Stimulated activated CD4-positive, alpha-beta T cell treated with anti-CD3 and anti-CD28 coated beads, Interleukin-2, amount 100 ng/mL, for 4 hours (primary cell): ENCODE measurements at places on chromosomes 4 and X.

DNA sequence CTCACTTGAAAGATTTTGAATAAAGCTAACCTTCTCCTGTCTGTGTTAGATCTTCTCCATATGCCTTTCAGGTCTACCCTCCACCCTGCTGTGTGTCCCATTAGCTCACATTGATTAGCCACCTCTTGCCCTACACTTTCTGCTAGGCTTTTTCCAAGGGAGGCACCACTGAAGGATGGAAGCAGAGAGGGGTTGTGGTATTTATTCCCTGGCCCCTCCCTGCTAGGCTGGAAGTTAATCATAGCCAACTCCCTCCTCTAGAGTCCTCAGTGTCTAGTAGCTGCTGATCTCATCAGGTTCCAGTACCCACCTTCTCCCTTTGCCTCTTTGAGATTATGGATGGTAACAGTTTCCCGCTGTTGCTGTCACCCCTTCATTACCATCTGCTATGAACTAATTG lies 8.9 kb upstream of the SMIM43 start:
- DNase-seq, result no peak

- no peak for DNase-seq
Measured at GRCh38 chr4:142406499-142406835, 439.6 kb downstream of the INPP4B start.

GRCh38 chr4:155407480-155407879 lies 30.7 kb upstream of the MAP9 start:
- no peak for DNase-seq

- DNase-seq, result no peak
Measured at GRCh38 chr4:106914223-106914622, 121.9 kb downstream of the DKK2 start.

- DNase-seq, result no peak
Measured at GRCh38 chr4:101218894-101219293, 128.4 kb downstream of the PPP3CA start.

GRCh38 chrX:30863974-30864373 lies 25.1 kb downstream of the TAB3 start:
- no peak for DNase-seq

- DNase-seq, result no peak
Measured at GRCh38 chr4:55560096-55560495, 13.4 kb upstream of the CLOCK start.

DNA sequence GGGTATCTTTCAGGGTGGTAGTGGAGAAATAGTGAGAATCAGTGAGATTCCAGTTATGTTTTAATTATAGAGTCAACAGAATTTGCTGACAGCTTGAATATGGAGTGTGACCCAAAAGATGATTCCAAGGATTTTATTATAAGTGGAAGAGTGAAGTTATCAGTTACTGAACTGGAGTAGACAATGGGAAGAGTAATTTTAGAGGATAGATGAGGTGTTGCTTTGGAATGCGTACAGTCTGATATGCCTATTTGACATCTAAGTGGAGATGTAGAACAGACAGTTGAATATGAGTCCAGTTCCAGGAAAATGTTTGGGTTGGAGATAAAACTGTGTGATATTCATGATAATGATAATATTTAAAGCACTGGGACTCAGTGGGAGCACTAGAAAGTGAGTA lies 174.2 kb downstream of the MAPK10 start:
- DNase-seq, result no peak

DNA sequence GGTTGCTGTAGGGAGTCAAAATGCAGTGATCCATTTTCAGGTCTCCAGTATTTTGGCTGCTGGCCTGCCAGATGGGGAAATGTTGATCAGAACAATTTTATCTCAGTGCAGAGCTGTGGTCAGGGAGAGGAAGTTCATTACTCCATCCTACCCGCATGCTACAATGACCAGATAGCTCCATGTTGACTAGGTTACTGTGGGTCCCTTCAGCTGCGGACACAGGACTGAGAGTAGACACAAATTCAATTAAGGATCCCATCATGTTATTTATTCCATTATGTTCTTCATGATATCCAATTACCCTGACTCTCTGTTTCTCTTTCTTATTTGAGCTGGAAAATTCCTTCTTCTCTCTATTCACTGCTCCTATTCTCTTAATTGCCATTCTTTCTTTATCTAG lies 16.3 kb downstream of the SYNPO2 start:
- DNase-seq, result no peak

GRCh38 chr4:158461336-158461735 lies 60.3 kb upstream of the RXFP1 start:
- DNase-seq, result no peak

GRCh38 chr4:101512416-101512815 lies 165.1 kb upstream of the PPP3CA start:
- DNase-seq, result no peak

GRCh38 chrX:103398421-103398864 lies 22.1 kb downstream of the BEX3 start:
- DNase-seq, result no peak

DNA sequence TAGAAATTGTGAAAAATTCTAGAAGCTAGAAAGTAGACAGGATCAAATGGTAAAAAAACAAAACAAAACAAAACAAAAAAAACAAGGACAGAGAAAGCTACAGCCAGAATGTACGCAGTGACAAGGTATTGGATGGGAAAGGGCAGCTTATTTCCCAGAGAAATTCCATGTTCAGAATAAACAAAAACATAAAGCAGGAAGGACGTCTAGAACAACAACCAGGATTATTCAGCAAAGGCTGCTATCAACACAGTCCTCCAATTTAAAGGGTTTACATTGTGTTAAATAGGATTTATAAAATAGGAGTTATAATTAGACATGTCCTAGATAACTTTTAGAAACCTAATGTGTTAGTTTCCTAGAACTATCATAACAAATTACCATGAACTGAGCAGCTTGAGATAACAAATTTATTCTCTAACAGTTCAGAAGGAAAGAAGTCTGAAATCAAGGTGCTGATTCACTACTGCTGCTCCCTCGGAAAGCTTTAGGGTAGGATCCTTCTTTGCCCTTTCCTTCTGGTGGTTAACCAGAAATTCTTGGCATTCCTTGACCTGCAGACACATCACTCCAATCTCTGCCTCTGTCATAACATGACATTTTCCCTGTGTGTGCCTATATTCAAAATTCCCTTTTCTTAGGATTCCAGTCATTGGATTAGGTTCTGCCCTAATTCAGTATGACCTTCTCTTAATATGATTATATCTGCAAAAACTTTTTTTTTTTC lies 175.6 kb downstream of the SNCA start:
- DNase-seq, result no peak

- DNase-seq, result no peak
Measured at GRCh38 chrX:1086444-1087409, 125.7 kb downstream of the CRLF2 start.

DNA sequence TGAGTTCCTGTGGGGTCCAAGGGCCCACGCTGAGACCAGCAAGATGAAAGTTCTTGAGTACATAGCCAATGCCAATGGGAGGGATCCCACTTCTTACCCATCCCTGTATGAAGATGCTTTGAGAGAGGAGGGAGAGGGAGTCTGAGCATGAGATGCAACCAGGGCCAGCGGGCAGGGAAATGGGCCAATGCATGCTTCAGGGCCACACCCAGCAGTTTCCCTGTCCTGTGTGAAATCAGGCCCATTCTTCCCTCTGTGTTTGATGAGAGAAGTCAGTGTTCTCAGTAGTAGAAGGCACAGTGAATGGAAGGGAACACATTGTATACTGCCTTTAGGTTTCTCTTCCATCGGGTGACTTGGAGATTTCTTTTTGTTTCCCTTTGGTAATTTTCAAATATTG lies 4.8 kb downstream of the MAGEA11 start:
- DNase-seq, result no peak

DNA sequence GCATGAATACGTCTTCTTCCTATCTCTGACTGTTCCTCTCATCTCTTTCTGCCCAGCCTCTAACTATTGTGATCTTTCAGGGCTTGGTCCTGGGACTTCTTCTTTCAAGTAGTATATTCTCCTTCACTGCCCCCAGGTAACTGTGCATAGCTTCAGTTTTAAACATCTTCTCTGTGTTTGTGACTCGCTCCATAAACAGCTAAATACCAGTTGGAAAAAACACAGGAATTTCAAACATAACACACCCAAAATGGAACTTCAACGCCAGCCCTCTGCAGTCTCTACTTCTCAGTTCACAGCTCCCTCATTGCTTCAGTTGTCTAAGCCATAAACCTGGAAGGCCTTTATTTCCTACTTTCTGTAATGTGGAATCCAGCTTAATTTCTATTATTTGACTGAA lies 16.6 kb downstream of the TRIML2 start:
- no peak for DNase-seq

GRCh38 chrX:72268597-72269365 lies 8.3 kb downstream of the RPS4X start:
- no peak for DNase-seq

DNA sequence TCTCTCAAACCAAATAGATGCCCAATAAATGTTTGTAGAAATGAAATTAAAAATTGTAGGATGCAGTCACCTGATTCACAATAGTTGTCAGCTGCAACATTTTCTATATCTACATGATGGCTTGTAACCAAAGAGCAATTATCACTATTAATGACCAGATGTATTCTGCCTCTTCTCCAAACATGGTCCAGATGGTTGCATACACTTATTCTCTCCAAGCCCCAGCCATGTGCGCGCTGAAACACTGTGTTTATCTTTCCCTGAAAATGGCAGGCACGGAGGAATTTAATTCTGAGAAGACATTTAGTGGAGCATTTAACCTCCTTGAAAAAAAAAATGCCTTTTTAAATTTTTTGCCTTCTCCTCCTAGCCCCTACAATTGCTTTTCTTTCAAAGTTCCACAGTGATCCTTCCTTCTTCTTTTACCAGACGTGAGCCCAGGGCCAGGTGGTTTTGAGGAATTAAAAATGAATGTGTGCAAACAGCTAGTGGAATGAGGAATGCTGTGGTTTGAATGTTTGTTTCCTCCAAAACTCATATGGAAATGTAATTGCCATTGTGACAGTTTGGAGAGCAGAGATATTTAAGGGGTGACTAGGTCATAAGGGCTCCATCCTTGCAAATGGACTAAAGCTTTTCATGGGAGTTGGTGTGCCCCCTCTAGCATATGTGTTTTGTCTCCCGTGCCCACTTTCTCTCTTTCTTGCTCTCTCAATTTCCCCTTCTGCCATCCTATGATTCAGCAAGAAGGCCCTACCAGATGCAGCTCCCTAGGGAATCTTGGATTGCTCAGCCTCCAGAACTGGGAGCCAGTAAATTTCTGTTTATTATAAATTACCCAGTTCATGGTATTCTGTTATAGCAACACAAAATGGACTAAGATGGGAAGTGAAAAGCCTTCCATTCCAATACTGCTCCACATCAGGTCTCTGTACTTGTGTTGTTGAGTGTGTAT lies 136.0 kb downstream of the GABRB1 start:
- DNase-seq, result no peak

- no peak for DNase-seq
Measured at GRCh38 chrX:65575022-65575421, 40.4 kb upstream of the LAS1L start.

DNA sequence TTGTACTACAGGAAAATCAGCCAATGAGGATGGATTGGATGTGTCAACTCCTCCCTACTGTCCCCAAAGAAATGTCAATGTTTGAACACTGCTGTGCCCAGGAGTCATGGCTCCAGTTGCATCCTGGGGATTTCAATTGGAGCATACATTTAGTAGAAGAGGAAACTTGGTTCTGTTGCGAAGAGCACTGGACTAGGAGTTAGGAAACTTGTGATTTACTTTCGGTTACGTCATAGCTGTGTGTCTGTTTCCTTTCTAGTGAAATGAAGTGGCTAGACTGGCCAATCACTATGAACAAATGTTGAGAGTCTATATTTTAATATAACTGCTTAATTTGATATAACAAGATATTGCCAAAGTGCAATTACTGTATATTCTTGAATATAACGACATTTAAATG lies 35.2 kb downstream of the ARL9 start:
- no peak for DNase-seq

GRCh38 chr4:5796976-5797375 lies 86.0 kb downstream of the EVC start:
- no peak for DNase-seq

DNA sequence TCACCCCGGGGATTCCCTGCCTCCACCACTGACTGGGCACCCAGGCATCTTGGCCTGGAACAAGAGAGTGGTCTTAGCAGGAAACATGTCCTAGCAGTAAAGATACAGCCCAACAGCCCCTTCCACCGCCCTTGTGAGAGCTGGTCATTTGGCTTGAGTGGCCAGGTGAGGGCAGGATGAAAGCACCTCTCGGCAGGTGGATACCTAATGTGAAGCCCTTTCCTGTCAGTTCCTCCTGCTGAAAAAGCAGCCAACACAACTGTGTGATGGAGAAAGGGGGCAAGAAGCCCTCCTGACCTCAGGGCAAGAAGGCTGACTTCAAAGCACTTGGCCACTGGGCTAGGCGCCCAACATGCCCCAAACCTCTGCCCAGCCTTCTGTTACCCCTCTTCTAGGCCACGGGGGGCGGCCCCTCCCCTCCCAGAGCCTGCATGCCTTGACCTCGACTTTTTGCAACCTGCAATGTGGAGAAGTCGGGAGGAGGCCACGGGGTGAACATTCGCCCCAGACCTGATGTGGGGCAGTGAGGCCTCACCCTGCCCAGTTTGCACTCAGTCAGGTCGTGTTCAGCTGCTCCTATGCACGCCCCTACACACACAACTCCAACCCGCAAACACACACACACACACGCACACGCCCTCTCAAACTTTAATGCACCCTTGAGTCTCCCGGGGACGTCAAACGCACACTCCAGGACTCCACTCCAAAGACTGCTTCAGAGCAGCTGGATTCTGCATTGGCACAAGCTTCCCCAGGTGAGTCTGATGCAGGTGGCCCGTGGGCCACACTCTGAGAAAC lies 1.1 kb downstream of the LGI2 start:
- no peak for DNase-seq

- DNase-seq, result no peak
Measured at GRCh38 chr4:7355795-7356194, 78.9 kb downstream of the PSAPL1 start.

GRCh38 chr4:139710073-139710472 lies 44.5 kb downstream of the MGST2 start:
- no peak for DNase-seq

DNA sequence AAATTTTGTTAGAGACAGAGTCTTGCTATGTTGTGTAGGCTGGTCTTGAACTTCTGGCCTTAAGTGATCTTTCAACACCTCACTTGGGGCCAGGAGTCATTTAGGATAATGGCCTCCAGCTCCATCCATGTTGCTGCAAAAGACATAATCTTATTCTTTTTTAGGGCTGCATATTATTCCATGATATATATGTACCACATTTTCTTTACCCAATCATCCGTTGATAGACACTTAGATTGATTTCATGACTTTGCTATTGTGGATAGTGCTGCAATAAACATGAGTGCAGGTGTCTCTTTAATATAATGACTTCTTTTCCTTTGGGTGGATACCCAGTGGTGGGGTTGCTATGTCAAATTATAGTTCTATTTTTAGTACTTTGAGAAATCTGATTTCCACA lies 140.9 kb upstream of the LCORL start:
- DNase-seq, result no peak

- no peak for DNase-seq
Measured at GRCh38 chrX:117038918-117039440, 576.2 kb upstream of the CT83 start.

DNA sequence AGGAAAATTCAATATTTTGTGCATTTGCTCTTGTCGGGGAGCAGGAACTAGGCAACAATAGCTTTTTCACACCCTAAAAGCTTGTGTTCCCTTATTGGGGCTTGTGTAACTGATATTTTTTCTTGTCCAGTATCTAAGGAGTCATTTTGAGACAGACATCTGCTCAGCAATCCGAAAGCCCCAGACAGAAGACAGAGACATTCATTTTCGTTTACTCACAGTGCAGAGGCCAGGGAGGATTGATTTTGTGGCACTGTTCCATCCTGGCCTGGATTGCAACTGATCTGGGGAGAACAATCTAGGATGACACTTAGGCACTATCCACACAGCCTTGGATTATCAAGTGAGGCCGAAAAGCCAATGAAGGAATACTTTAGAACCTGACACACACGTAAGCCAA lies 27.4 kb upstream of the PLAC1 start:
- no peak for DNase-seq
